ENCODE measurements at places on chromosomes 5 and 9.

DNA sequence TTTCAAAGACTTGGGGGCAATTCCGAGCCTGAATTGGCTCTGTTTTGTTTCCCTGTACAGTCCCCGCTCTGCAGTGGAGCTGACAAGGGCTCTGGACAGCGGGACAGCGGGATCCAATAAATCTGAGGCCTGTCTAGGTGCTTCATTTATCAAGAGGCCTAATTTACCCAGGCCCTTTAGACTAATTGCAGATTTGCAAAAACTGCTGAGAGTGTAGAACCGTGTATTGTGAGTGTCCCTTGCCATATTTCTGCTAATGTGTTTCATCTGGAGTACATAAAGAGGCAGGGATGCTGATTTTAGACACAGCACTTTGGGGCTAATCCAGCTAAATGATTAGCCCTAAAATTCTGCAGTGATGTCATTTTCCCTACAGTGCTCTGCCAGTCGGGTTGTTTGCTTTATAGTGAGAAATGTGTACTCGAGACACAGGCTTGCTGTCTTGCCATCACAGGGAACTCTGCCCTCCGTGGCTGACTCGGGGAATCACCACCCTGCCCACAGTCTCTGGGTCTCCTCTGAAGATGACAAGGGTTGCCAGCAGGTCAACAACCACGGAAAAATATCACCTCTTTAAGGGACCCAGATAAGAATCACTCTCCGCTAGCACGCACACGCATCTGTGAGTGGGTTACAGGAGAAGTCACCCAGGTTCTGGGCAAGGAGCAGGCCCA, 592.0 kb downstream of the BNC2 start:
- no peak for DNase-seq

GRCh38 chr9:16816011-16816410, 54.5 kb downstream of the BNC2 start:
- DNase-seq: no peak

DNA sequence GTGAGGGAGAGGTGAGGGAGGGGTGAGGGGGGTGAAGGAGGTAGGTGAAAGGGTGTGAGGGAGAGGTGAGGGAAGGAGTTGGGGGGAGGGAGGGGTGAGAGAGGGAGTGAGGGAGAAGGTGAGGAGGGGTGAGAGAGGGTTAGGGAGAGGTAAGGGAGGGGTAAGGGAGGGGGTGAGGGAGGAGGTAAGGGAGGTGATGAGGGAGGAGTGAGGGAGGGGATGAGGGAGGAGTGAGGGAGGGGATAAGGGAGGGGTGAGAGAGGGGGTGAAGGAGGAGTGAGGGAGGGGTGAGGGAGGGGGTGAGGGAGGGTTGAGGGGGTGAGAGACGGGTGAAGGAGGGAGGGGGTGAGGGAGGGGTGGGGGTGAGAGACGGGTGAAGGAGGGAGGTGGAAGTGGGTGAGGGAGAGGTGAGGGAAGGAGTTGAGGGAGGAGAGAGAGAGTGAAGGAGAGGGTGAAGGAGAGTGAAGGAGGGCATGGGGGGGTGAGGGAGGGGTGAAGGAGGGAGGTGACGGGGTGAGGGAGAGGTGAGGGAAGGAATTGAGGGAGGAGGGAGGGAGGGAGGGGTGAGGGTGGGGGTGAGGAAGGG, 18.5 kb downstream of the NINJ1 start:
- DNase-seq: no peak

GRCh38 chr9:33443047-33443446, 4.3 kb downstream of the AQP3 start:
- DNase-seq: no peak

DNA sequence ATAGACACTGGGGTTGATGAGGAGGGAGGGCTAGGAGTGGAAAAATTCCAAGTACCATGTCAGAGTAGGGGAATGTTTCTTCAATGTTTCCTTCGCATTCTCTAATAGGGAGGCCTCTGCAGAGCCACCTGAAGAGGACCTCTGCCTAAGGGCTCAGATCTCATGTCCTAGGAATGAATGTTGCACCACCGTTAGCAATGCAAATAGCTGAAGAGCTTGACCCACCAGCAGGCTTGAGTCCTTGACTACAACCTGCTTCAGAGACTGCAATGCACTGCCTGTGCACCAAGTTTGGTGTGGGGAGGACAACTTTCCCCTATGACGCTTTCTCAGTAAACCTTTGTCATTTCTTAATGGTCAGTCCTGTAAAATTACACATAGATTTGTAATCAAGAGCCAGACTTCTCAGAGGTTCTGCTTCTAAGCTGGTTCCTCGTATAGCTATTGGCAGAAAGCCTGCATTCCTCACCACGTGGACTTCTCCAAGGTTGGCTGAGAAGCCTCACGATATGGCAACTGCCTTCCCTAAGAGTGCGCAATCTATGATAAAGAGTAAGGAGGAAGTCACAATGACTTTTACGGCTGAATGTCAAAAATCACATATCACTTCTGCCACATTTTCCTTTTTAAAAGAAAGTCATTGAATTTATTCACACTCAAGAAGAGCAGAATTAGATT, 600.7 kb upstream of the PTGER4 start:
- no peak for DNase-seq

GRCh38 chr5:115069087-115069968, 100.4 kb downstream of the TRIM36 start:
- DNase-seq: no peak

DNA sequence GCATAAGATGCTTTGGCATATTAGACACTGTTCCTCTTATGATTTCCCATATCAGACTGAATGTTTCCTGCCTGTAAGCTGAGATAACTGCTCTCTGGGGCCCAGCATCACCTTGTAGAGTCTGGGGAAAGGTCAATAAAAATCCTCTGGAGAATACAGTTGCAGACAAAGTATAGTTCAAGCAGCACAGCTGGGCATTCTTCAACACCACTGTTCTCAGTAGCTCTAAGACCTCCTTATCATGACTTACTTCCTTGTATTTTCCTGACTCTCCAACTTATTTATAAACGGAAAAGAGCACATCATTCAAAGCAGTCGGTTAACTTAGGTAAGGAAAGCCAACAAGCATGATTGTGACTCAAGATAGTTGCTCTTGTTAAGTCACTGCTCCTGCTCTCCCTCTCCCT, 208.7 kb upstream of the RASEF start:
- DNase-seq: no peak
